Activated effector memory CD4-positive, alpha-beta T cell treated with Interleukin-2 at 50 U/mL for 16 hours (primary cell): ENCODE measurements at places on chromosomes 16 and 17.

GRCh38 chr16:2039274-2040031 lies 8.2 kb downstream of the NTHL1 start:
- no peak for DNase-seq

GRCh38 chr17:60720763-60721531 lies 43.3 kb downstream of the BCAS3 start:
- DNase-seq: no peak

- DNase-seq: no peak
These were observed 12.3 kb upstream of the PITPNA start for GRCh38 chr17:1574697-1575471.

DNA sequence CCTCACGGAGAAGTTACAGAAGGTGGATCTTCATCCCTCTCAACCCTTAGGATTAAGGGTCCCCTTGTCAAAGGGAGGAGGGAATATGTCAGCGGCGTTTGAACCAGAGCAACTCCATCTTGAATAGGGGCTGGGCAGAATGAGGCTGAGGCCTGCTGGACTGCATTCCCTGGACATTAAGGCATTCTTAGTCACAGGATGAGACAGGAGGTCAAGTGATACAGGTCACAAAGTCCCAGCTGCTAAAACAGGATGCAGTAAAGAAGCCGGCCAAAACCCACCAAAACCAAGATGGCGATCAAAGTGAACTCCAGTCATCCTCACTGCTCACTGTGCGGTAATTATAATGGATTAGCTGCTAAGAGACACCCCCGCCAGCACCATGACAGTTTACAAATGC lies 36.7 kb downstream of the RBFOX3 start:
- DNase-seq: no peak

GRCh38 chr16:24478401-24478800 lies 61.0 kb upstream of the RBBP6 start:
- no peak for DNase-seq

DNA sequence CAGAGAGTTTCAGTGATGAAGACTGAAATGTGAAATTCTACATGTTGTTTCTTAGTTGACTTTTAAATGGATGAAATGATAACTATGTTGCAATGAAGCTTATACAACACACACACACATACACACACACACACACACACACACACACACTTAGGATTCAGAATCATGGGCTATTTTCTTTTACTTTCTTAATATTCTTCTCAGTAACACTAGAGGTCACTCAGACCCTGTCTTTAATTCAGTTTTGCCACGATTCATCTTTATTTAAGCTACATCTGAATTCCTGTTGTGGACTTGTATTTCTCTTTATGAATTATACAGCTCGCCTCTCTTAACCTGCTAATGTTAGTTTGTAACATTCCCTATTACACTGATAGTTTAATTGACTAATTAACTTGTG lies 109.6 kb upstream of the GOT2 start:
- no peak for DNase-seq

GRCh38 chr16:65323655-65324237 lies 201.9 kb upstream of the CDH11 start:
- no peak for DNase-seq

- no peak for DNase-seq
These were observed 17.5 kb downstream of the PIPOX start for GRCh38 chr17:29060475-29060874.

DNA sequence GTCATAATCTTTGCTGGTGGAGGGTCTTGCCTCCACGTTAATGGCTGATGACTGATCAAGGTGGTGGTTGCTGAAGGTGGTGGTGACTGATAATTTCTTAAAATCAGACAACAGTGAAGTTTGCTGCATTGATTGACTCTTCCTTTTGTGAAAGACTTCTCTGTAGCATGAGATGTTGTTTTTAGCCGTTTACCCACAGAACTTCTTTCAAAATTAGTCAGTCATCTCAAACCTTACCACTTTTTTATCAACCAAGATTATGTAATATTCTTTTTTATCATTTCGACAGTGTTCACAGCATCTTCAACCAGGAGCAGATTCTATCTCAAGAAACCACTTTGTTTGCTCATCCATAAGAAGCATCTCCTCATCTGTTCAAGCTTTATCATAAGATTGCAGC lies 5.9 kb downstream of the UQCRC2 start:
- no peak for DNase-seq

DNA sequence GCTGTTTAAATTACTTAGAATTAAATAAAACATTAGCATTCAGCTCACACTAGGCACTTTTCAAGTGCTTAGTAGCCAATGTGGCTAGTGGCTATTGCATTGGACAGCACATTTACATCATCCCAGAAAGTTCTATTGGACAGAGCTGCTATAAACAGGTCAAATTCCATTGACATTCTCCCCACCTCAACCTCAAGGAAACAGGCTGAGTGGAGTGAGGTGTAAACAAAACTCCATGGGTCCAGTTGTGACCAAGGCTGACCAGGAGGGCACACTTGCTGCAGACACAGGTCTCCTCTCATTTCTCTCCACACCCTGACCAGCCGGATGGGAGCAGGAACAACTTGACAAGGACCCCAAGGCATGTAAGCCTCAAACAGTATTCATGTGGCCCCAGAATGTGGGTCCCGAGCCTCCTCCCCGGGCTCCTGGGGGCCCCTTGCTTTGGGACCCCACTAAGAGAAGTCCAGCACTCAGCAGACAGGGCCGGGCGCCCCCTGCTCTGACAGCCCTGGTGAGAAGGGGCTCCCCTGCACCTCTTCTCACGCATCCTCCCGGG lies 488 bp downstream of the C17orf113 start:
- no peak for DNase-seq

DNA sequence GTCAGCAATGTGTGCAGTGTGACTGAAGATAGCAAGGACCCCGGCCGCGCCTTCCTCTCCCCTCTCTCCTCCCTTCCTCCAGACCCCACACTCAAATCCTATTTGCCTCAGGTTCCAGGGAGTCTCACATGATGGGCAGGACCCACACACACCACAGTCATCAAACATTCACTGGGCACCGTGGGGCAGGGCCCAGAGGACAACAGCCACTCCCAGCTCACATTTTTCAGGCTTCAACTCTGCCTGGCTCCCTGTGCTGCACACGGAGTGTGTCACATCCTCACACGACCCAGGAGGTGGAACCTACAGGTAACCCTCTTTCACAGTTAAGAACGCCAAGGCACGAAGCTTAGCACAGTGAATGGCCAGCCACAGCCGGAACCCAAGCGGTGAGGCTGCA lies 30.5 kb downstream of the PEMT start:
- no peak for DNase-seq
